ENCODE measurements at places on chromosomes 3 and 15. TPM values are rescaled to one million over a fixed set of nuclear protein-coding genes. Genes with fewer than 3 reads are reported as not detected.

The GOLGA8O gene
- 0.36 TPM for total RNA-seq

The CHRFAM7A gene
- not detected for total RNA-seq

The SPATA12 gene
- total RNA-seq = under 0.01 TPM

The FRMD5 gene
- 5.4 TPM for total RNA-seq

The IQCH gene
- total RNA-seq = 2.5 TPM

The ZNF621 gene
- 7.3 TPM for total RNA-seq

- no peak for DNase-seq
Measured at GRCh38 chr15:97115761-97116070, 785.2 kb downstream of the NR2F2 start.

- peak; percentile 99 for DNase-seq
Measured at GRCh38 chr3:188950832-188951489, 220.8 kb upstream of the TPRG1 start.

DNA sequence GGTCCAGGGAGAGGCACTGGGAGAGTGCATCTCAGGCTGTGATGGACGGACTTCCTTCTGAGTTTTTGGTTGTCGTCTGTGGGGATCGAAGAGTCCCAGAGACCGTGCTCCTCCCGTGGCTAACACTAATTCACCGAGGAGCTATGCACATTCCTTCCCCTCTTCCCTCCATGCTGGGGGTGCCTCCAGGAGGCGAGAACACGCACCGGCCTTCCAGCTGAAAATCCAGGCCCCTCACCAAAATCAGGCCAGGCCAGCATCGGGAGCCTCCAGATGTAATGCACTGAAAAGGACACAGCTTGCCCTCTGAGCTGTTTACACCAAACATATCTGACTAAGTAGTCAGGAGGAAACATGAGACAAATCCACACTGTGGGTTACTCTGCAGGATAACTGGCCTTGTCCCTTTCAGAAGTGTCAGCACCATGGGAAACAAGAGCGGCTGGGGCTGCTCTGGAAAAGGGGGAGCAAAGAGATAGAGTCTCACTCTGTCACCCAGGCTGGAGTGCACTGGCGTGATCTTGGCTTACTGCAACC is 5.5 kb downstream of the RNU5B-1 start:
- peak; percentile 75 for DNase-seq

DNA sequence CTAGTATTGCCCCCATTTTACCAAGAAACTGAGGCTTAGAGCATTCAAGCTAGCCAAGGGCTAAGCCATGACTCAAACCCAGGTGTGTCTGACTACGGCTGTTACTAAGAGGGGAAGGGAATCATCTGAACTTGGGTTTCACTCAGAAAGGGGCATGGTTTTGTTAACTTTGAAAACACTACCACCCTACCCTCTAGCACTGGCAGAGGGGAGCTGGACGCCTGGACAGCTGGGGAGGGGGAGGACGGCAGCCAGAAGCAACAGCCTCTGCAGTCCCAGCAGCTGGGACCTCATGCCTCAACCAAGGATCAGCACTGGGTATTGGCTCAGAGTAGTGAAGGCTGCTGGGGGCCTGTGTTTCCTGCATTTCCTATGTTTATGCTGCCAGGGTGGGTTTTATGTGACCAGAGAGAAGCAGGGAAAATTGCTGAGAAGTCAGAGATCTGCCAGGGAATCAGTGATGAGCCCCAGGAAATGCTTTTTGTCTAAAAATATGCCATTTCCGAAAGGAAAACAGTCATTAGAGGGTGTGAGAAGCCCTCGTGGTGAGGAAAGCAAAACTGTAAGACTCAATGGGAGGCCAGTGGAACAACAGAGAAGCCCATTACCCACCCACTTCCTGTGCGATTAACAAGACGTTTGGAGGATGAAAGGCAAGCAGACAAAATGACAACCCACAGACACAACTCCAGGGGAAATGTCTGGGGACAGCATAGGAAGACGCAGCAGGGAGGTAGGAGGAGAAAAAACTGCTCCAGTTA is 41.2 kb downstream of the LIPC start:
- peak; percentile 53 for DNase-seq

DNA sequence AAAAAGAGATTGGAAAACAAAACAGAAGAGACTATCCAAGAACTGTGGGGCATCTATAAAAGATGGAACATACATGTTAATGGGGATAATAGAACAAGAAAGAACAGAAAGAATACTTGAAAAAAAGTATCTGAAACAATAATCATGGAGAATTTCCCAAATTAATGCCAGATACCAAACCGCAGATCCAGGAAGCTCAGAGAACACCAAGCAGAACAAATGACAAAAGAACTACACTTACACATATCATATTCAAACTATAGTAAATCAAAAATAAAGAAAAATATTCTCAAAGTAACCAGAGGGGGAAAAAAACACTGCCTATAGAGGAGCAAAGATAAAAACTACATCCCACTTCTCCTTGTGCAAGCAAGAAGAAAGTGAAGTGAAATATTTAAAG is 40.0 kb downstream of the CLASP2 start:
- DNase-seq = no peak

DNA sequence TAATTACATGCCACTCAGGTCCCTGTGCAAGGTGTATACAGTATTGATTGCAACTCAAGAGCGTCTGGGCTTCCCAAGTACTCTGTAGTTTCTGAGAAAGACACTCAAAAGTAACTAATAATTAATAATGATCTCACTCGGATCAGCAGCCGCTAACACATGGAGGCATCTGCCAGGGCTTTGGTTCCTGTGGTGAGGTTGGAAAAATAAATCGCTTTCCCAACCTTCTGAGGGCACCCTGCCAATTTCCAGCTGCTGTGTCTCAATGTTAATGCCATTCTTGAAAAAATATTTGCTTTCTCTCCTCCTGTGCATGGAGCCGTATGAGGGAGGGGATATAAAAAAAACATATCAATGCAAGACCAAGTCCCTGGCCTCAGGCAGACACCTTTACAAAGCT is 116.5 kb upstream of the SLC2A2 start:
- DNase-seq = peak; percentile 46

DNA sequence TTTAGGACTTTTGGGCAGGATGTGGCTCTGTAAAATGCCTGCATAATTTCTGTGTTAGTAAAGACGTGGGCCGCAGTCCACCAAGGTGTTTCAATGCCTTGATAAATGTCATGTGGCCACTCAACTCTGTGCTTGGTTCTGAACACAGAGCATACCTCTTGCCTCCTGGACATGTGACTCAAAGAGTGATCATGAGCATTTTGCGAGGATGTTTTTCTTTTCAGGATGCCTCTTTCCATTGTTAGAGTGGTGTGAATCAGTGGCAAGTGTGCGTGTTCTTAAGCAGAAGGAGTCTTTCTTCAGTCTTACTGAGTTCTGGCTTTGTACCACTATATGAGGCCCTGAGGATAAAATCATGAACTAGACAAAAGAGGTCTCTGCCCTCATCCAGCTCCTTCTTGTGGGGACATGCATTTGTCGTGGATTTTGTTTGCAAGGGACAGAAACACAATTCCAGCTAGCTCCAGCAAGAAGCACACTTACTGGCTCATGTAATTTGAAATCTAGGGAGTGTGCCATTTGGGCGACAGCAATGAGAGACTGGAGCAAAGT is 363.4 kb downstream of the LRTM1 start:
- DNase-seq = no peak

DNA sequence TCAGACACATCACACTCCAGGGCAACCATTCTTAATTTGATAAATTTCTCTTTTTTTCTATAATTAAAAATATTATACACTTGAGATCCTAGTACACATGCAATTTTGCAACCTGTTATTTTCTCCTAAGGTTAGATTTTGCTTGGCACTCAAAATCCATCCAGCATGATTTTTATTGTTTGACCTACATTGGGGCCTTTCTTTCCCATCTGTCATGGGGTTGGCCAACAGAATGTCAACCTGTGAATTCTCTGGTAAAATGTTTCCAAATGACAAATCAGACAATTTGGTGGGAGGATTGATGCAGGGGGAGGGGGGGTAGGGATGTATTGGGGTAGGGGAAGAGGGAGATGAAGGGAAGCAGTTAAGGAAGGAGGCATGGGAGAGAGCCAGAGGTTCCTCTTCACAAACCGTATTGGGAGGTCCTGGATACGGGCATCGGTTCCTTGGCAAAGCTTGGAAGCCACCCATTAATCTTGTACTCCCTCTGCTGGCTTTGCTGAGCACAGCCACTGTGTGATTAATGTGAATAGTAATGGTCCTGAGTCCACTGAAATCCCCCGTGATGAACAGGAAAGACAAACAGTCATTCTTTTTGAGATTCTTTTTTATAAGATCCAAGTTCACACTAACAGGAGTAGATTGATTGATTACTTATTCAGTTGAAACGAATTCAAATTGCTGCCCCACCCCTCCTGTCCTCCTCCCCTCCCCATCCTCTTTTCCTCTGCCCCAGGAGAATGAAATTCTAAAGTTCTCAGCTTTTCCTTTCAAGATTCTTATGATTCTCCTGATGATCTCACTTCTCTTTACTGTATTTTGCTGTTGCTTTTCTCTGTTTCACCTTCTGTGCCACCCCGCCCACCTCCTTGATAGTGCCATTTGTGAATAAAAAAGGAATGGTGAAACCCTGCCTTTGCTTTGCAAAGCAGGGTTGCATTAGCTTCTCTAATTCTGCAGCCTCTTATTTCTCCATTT is 82.2 kb upstream of the SLC25A26 start:
- DNase-seq = peak; percentile 68

- no peak for DNase-seq
Measured at GRCh38 chr3:146517684-146518435, 26.5 kb downstream of the PLSCR1 start.

DNA sequence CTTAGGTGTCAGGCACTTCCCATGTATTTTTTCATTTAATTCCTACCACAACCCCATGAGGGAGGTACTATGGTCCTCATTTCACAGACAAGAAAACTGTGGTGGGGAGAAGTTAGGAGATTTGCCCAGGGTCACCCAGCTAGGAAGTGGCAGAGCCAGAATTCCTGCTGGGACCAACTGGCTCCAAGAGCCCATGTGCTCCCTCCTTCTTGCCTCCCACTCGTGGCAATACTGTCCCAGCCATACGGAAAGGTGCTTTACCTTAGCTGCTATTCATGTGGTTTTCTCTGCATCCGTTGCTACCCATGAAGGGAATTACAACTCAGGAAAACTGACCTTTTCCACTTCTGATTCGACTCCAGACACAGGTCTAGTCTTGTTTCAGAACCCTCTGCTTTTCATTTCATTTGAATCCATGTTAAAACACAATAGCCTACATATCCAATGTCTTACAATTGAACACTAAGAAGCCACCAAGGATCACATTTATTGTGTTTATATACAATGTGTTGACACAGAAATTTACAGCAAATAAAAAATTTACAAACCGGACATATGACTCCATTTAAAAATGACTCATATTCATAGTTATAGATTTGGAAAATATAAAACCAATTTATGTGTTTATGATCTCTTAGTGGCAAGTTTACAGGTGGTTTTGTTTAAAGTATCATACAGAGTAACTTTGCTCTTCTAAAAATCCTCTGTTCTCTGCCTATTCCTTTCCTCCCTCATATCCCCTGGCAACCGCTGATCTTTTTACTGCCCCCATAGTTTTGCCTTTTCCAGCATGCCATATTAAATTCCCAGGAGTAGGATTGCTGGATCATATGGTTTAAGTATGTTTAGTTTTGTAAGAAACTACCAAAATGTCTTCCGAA is 58.8 kb downstream of the BTD start:
- no peak for DNase-seq

DNA sequence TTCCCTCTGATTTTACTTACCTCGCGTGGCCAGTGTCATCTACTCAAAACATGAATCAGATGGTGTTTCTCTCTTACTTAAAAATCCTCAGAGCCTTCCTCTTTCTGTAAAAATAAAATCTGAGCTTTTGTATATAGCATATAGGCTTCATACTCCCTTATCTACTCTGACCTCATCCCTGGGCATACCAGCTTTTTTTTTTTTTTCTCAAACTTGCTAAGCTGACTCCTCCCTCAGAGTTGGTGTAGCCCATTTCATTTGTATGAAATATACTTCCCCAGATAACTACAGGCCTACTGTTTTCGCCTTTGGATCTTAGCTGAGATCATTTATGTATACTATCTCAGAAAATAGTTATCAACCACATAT is 648.9 kb upstream of the ALCAM start:
- peak; percentile 68 for DNase-seq

DNA sequence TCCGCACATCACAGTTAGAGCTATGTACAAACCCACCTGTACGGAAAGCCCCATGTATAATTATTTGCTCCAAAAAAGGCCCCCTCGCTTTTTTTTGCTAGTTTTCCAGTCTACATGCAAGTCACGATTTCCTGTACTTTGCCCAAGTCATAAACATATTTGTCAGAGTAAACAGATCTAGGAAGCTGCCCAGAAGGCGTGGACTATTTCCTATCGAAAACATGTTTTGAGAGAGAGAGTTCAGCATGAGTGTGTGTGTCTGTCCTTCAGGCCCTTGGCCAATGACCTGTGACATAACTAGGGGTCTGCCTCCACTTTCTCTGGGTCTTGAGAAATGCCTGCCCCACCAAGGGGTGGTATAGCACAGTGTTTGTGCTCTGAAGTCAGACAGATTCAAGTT is 72.7 kb upstream of the HACD2 start:
- peak; percentile 38 for DNase-seq

DNA sequence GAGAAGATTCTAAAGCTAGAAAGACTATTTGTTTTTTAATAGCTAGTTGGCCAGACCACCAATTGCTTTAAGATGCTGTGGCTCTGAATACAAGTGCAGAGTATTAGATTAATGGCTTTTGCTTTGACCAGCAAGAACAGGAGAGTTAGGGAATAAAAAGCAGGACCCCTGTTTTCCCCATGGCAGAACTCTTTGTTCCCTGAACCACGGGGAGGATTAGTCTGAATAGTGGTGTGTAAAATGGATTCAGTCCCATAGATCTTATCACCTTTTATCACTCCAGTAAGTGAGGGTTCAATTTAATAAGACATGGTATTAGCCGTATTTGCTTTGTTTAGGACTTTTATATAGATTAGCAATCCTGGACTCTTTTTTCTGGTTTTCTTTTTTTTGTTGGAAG is 562.6 kb upstream of the DPPA4 start:
- no peak for DNase-seq

DNA sequence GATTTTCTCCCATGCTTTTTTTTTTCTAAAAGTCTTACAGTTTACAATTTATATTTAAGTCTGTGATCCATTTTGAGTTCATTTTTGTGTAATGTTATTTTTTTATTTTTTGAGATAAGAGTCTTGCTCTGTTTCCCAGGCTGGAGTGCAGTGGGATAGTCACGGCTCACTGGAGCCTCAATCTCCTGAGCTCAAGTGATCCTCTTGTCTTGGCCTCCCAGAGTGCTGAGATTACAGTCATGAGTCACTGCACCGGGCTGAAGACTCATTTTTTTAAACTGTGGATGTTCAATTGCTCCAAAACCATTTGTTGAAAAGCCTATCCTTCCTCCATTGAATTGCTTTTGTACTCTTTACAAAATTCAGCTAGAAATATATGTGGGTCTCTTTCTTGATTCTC is 19.5 kb downstream of the LNP1 start:
- DNase-seq = no peak

GRCh38 chr3:103319912-103320311 is 885.1 kb downstream of the ZPLD1 start:
- DNase-seq = no peak

DNA sequence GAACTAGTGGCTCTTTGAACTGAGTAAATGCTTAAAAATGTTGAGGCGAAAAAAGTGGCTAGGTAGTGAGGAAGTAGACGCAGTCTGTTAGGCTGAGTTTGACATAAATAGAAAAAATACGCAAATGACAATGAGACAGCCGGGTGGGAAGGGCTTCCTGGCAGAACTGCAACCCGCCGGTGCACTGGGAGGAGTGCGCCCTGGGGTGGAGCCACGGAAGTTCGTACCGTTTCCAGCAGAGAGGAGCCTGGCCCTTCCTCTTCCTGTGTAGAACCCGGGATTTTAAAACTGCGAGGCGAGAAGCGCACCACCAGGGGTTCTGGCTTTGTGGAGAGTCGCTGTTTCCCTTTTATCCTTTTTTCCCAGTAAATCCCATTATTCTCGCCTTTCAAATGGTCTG is 602.6 kb downstream of the PYDC2 start:
- peak; percentile 27 for DNase-seq

- no peak for DNase-seq
Measured at GRCh38 chr15:73812806-73813465, 59.8 kb upstream of the INSYN1 start.
